ENCODE measurements at places on chromosomes 1 and 21.

- DNase-seq, result no peak
Measured at GRCh38 chr21:44734841-44735240, 23.5 kb upstream of the TSPEAR start.

- DNase-seq, result no peak
Measured at GRCh38 chr1:2324553-2325366, 66.6 kb downstream of the MORN1 start.

GRCh38 chr1:84344286-84344685 lies 42.8 kb downstream of the SAMD13 start:
- DNase-seq, result no peak

GRCh38 chr1:43803646-43804045 lies 96.3 kb downstream of the ST3GAL3 start:
- no peak for DNase-seq

- no peak for DNase-seq
Measured at GRCh38 chr1:229879746-229880145, 187.3 kb upstream of the GALNT2 start.

DNA sequence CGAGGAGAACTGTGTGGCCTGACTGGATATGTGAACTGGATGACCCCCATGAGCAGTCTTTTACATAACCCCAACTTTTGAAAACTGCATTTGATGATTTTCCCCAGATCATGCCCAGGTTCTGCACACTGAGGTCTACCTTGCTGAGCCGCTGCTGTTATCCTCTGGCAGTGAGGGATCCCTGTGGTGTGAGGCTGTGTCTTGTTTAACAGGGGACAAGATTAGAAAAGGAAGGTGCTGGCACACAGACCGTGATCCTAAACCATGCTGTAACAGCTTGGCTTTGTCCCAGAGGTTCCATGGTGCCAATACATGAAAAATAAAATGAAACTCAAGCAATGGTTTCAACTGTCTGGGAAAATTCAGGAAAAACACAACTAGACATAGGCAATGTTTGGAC lies 134.2 kb downstream of the ZZZ3 start:
- DNase-seq, result no peak

GRCh38 chr1:183096351-183096750 lies 73.1 kb downstream of the LAMC1 start:
- DNase-seq, result no peak

- DNase-seq, result no peak
Measured at GRCh38 chr1:210758761-210759160, 375.2 kb downstream of the KCNH1 start.

Measured in CD4-positive, alpha-beta T cell treated with Interleukin-12 subunit alpha and Interleukin-12 subunit beta, for 1 hour (primary cell).